ENCODE measurements at places on chromosomes 12 and 14. TPM values are rescaled to one million over a fixed set of nuclear protein-coding genes. Genes with fewer than 3 reads are reported as not detected.
A peak's percentile ranks its signal among the peaks of the same experiment; 100 is the strongest.

The ARHGEF25 gene
- 0.42 TPM for total RNA-seq

The MYBPC1 gene
- not detected for total RNA-seq

DNA sequence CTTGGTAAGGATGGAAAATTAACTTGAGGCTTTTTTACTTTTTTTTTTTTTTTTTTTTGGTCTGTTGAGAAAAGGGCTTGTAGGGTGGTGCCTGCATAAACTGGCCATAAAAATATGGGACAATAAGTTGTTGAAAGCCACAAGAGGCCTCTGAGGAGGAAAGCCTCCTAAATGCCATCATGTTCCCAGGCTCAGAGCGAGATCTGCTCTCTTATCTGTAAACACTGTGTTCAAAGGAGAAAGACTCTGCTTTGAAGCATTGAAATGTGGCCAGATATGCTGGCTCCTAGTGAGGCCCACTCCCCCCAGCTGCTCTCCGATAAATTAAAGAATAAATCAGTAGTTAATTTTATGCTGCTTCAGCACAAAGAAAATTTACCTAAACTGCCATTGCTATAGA lies 504.9 kb downstream of the DIO2 start:
- H3K27me3 ChIP-seq, result no peaks in the 10 kb centered on the region
- H3K36me3 ChIP-seq, result no peaks in the 10 kb centered on the region
- no peak overlapping the region for H3K27ac ChIP-seq
- no peak overlapping the region for H3K4me3 ChIP-seq
- no peak for DNase-seq

The KLHL28 gene
- 17.6 TPM for total RNA-seq

DNA sequence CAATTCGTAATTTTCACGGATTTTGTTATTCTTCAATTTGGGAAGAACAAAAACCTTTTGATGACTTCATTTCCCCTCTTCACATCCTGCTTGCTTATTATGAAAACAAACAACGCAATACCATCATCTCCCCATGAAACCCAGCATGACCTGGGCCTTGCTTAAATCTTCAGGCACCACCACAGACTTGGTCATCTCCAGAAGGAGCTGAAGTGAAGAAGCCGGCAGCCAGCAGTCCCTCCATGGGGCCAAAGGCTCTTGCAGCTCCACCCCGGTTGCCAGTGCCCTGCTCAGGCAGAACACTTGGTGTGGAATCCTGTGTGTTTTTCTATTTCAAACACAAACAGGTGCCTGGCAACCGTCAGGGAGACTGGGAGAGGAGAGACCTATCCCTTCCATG lies 982.9 kb upstream of the TMEM132C start:
- peaks cover 8% of the 10 kb centered on the region for H3K4me1 ChIP-seq
- no peak overlapping the region for H3K27ac ChIP-seq
- no peaks in the 10 kb centered on the region for H3K36me3 ChIP-seq

- H3K4me3 ChIP-seq, result no peak overlapping the region
- no peak overlapping the region for H3K27ac ChIP-seq
- no peaks in the 10 kb centered on the region for H3K27me3 ChIP-seq
- H3K36me3 ChIP-seq, result no peaks in the 10 kb centered on the region
- no peaks in the 10 kb centered on the region for H3K4me1 ChIP-seq
These were observed 315.7 kb downstream of the SLC16A7 start for GRCh38 chr12:59911516-59911915.

DNA sequence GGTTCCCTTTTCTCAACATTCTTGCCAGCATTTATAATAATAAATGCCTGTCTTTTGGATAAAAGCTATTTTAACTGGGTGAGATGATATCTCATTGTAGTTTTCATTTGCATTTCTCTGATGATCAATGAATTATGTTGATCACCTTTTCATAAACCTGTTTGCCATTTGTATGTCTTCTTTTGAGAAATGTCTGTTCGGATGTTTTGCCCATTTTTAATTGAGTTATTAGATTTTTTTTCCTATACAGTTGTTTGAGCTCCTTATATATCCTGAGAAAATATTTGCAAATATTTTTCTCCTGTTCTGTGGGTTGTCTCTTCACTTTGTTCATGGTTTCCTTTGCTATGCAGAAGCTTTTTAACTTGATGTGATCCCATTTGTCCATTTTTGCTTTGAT lies 8.1 kb upstream of the LIMA1 start:
- H3K27me3 ChIP-seq, result no peaks in the 10 kb centered on the region
- no peak overlapping the region for H3K4me3 ChIP-seq
- H3K4me1 ChIP-seq, result peaks cover 2% of the 10 kb centered on the region
- H3K36me3 ChIP-seq, result peaks cover 12% of the 10 kb centered on the region

The PEX5 gene
- 18.2 TPM for total RNA-seq

GRCh38 chr12:104216521-104216924 lies 944 bp downstream of the TXNRD1 start:
- peak overlapping the region; percentile 72 for H3K4me3 ChIP-seq
- H3K36me3 ChIP-seq, result no peaks in the 10 kb centered on the region
- peak overlapping the region; percentile 84 for H3K27ac ChIP-seq
- DNase-seq, result no peak
- peaks cover 45% of the 10 kb centered on the region for H3K4me1 ChIP-seq

DNA sequence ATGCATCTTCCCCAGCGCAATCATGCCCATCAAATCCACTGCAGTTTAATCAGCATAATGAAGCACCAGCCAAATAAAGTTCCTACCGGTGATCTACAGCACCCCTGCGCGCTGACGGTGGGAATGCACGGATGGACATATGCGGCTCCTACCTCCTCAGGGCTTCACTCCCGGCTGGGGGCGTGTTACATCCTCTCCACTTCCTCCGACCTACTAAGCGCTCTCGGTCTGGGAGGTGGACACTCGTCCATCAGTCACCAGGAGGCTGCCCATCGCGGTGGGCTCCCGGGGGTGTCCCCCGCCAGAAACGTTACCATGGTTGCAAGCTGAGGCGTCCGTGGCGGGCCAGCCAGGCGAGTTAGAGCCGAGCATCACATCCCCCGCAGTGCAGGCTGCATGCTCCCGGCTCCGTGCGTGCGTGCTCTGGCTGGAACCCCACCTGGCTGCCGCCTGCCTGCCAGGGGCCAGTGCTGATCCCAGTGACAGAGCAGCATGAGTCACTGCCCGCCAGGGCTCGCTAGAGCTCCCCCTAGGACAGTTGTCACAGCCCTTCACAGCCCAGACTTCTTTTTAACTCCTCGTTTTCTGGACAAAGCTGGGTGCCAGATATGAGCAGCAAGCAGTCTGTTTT lies 73.0 kb downstream of the CIT start:
- no peaks in the 10 kb centered on the region for H3K27me3 ChIP-seq
- DNase-seq, result no peak
- no peak overlapping the region for H3K27ac ChIP-seq
- peaks cover 35% of the 10 kb centered on the region for H3K36me3 ChIP-seq
- H3K4me3 ChIP-seq, result no peak overlapping the region

- H3K36me3 ChIP-seq, result no peaks in the 10 kb centered on the region
- DNase-seq, result no peak
- H3K27me3 ChIP-seq, result no peaks in the 10 kb centered on the region
- no peaks in the 10 kb centered on the region for H3K4me1 ChIP-seq
These were observed 85.8 kb downstream of the TBX5 start for GRCh38 chr12:114320101-114320500.

- H3K27me3 ChIP-seq, result no peaks in the 10 kb centered on the region
- H3K4me3 ChIP-seq, result no peak overlapping the region
- H3K27ac ChIP-seq, result no peak overlapping the region
- peaks cover 88% of the 10 kb centered on the region for H3K4me1 ChIP-seq
- DNase-seq, result no peak
These were observed 113.5 kb downstream of the BTG1 start for GRCh38 chr12:92032101-92032500.
